ENCODE measurements at places on chromosomes 5 and 9.
A peak's percentile ranks its signal among the peaks of the same experiment; 100 is the strongest.

GRCh38 chr9:94799578-94800264 lies 73.2 kb downstream of the AOPEP start:
- DNase-seq: peak; percentile 84

DNA sequence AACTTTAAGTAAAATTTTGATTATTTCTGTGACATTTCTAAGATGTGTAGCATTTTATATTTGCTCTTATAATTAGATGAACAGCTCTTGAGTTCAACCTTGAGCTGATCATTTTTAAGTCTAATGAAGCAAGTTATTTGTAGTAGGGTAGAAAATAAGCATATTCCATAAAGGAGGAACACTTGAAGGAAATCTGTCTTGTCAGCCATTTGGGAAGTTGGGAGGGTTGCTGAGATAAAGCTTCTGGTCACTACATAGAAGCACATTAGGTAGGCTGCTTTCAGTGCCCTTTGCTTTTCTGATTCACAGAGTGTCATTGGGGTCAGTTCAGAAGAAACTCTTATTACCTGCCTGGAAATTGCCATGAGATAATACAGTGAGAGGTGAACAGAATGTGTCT lies 44.1 kb downstream of the SEC24A start:
- DNase-seq: no peak

GRCh38 chr5:159471904-159472303 lies 141.6 kb upstream of the IL12B start:
- DNase-seq: no peak

GRCh38 chr5:13566871-13567339 lies 377.6 kb downstream of the DNAH5 start:
- peak; percentile 59 for DNase-seq

DNA sequence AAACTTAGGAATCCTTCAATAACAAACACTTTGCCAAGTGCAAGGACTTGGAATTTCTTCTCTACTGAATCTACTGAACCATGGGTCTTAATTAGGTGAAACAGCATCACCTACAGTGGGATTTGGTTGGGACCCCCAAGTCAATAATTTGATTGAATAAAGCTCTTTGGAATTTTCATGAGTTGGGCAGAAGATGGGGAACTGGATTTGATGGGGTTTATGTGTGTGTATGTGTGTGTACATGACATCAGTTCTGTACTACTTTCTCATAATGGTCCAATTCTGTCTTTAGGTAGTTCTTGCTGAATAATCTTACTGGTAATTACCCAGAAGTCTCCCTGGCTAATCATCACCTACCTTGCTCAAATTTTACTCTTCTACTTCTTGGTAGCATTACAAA lies 198.4 kb upstream of the TBCA start:
- DNase-seq: no peak

DNA sequence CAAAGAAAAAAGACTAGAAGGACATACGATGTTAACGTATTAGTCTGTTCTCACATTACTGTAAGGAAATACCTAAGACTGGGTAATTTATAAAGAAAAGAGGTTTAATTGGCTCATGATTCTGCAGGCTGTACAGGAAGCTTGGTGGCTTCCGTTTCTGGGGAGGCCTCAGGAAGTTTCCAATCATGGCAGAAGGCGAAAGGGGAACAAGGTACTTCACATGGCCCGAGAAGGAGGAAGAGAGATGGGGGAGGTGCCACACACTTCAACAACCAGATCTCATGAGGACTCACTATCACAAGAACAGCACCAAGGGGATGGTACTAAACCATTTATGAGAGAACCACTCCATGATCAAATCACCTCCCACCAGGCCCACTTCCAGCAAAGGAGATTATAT lies 110.1 kb downstream of the CARTPT start:
- no peak for DNase-seq
